ENCODE measurements at places on chromosomes 1 and 21.

- no peak for DNase-seq
These were observed 58.0 kb downstream of the STUM start for GRCh38 chr1:226606311-226607267.

GRCh38 chr1:101128211-101128727 lies 102.7 kb upstream of the DPH5 start:
- no peak for DNase-seq

DNA sequence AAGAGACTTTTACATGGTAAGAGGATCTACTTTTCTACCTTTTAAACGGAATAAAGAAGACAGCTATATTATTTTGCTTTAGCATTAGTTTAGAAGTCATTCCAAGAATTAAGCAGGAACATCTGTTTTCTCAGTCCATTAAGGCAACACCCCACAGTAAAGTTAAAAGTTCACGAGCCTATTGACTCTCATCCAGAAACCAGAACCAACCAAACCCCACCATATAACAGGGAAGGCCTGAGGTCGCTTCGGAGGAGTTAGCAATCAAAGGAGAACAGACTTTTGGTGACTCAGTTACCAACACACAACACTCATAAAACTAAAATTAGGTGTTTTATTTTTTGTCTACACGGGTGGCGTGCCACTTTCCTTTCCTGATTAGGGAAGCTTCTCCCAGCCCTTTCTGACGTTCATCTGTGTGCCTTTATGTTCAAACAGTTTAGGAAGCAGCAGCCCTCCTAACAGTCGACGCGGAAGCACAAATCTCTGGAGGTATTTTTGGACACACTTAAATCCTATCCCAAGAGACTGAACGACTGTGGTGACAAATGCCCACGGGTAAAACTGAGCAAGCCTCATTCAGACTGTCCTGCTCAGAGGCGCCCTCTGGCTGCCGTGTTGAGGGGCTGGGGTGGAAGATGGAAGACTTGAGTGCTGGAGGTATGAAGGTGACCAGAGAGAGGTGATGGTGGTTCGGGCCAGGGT lies 8.6 kb upstream of the PLA2G2C start:
- peak; percentile 24 for DNase-seq

GRCh38 chr21:37855647-37856625 lies 60.3 kb downstream of the KCNJ6 start:
- peak; percentile 88 for DNase-seq

DNA sequence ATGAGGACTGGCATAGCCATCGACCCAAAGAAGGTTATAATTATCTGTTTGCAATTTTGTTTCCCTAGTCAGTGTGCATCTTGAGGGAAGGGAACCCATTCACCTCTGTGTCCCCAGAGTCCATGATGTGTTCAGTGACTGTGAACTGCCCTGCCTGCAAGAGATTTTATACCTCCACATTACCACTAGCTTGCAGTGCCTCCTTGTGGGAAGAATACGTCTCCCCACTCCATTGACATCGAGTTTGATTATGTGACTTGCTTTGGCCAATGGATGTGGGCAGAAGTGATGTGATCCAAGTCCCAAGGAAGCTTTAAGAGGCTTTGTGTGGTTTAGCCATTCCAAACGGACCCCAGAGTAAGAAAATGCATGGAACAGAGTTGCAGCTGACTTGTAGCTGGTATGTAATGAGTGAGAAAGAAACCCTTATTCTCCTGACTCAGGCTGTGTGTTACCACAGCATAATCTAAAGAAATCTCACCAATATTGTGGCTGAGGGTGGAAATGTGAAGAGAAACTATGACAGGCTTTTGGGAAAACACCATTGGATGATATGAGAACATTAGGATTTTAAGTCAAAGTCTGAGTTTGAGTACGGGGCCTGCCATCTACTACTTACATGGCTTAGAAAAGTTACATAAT lies 47.8 kb upstream of the NRDC start:
- DNase-seq: peak; percentile 26

DNA sequence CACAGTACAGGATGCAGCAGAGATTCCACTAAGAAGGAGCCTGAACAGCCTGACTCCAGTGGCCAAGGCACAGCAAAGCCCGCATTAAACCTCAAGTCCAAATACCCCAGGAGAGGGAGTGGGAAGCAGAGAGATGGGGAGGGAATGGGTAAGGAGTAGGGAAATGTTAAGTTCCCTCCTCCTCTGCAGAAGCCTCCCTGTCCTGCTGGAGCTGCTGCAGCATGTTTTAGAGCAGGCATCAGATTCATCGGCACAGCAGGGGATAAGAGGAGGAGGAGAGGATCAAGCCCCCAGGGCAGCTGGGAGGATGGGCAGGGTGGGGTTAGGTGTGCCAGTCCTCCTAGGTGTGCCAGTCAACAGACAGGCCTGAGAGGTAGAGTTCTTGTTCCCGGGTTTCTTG lies 709.7 kb downstream of the PTPRU start:
- DNase-seq: no peak

GRCh38 chr1:168608796-168609715 lies 32.7 kb downstream of the XCL1 start:
- DNase-seq: no peak

GRCh38 chr1:16021681-16022080 lies at the start of gene CLCNKA:
Gene CLCNKA, plus strand, starts transcription at chr1:16022036. Its CDS starts 584 bp downstream, at chr1:16022620.
- no peak for DNase-seq

DNA sequence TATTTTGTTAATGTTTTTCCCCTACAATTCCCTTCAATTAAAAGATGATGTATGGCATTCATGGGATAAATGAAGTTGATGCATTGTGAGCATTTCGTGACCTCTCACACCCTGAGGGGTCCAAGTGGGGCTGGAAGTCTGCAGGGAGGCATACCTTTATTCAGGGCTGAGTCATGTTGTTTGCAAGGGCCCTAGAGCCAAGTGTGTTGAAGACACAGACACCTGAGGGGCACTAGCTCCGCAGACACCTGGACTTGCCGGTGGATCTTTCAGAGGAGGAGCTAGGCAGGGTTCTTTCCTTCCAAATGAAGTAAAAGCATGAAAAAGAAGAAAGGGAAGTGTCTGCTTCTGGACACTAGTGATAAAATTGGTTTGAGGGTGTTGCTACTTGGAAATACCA lies 57.0 kb upstream of the RGS7 start:
- no peak for DNase-seq

DNA sequence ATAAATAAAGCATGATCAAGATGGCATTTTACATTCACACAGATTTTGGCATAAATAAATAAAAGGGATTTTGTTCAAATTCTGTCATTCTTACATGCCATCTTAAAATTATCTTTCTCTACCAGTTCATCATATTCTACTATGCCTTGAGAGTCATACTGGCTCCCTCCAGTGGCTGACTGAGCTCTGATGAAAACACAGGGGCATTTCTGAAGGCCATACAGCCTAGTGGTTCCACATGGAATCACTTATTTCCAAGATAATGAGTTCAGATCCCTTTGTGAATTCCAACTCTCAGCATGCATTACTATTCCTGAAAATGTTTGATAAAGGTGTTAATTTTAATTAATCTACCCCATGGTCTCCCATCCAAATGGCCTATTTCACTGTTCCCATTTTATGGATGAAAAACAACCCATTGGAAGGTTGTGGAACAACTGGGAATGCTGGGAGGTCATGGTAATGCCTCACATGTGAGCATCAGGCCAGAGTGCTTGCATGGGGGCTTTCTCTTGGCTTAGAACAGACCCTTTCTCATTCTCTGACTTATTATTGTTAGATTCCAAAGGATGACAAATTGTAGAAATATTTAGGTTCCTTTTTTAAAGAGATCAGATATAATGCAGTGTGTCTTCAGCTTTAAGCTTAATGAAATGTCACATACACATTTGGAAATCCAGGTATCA lies 622.4 kb upstream of the PKN2 start:
- peak; percentile 25 for DNase-seq

DNA sequence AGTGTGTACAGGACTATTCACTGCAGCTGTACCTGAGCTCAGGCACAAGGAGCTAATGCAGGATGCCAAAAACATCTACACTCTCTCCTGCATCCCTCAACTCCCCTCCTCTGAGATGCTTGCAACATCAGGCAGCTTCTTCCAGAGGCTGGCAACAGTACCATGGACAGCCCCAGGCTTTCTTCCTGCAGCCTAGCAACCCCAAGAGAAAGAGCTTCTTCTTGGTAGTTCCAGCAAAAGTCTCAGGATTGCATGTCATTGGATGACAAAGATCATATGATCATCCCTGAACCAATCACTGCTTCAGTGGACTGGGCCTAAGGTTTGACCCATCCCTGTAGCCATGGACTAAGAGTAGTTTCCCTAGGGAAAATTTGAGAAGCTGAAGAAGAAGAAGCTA lies 46.7 kb downstream of the CAMK2N1 start:
- DNase-seq: no peak

- no peak for DNase-seq
These were observed 326.8 kb downstream of the PTPRU start for GRCh38 chr1:29563092-29563491.

DNA sequence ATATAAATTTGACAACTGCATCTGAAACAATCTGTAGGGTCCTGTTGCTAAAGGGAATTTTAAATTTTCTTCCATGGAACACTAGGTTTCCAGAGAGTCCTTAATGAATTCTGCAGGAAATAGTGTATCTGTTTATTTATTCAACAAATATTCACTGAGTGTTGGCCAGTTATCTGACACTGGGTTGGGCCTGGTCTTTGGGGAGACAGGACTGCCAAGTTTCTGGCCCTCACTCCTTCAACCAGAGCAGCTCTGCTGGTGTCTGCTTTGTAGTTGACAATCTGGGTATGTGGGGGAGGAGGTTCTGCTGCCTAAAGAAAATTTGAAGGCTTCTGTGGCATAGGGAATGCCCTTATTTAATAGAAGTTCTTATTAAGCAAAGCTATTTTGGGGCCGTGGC lies 26.1 kb upstream of the HUNK start:
- no peak for DNase-seq

- no peak for DNase-seq
These were observed 18.5 kb downstream of the MORN1 start for GRCh38 chr1:2372551-2373490.

- no peak for DNase-seq
These were observed 254.1 kb downstream of the TRABD2B start for GRCh38 chr1:47742890-47743760.
